Thoracic aorta (tissue), 2 donors: ENCODE measurements at places on chromosomes 3 and 15.

GRCh38 chr15:44035781-44036699 is 159.0 kb downstream of the FRMD5 start:
- DNase-seq = no peak

DNA sequence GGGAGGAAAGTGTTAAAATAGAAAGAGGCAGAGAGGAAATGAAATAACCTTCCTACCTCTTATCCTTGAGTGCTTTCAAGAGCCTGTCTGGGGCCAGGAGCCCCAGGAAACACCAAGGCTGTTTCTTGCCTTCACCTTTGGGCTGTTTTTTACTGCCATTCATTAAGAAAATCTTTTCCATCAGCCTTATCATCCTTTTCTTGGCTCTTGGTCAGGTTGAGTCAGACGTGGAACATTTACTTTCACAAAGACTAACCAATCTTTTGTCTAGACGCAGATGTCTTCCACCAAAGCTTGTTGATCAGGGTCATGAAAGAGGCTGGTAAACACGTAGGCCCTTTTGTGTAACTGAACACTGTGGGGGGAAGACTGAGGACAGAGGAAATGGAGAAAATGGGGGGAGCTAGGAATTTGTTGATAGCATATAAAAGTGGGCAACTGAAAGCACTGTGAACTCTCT is 151.0 kb upstream of the THBS1 start:
- no peak for DNase-seq

GRCh38 chr15:52806284-52806655 is 16.1 kb upstream of the ONECUT1 start:
- DNase-seq = no peak

GRCh38 chr15:75049392-75049791 is 26.0 kb downstream of the PPCDC start:
- DNase-seq = peak; percentile 36

GRCh38 chr15:100464256-100464655 is 64.5 kb downstream of the CERS3 start:
- no peak for DNase-seq

GRCh38 chr3:25895443-25895842 is 105.6 kb downstream of the OXSM start:
- no peak for DNase-seq
